ENCODE measurements at places on chromosomes 5 and 9.

DNA sequence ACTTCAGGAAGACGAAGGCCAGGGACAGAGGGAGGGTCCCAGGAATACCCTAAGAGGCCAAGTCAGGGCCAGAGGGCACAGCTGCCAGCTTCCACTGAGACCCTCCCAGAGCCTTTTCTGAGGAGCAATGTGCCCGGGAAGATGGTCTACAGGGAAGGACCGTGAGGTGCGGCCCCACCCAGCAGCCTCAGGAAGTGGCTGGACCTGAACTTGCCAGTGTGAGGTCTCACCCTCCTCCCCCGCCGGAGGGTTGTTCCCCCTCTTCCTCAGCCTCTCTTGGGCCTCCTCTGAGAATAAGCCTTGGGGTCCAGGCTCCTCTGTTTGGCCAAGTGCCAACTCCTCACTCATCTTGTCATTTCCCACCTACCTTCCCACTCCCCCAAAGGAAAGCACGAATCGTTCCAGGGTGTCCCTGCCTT, 13.4 kb upstream of the SLC25A51 start:
- no peak for DNase-seq

DNA sequence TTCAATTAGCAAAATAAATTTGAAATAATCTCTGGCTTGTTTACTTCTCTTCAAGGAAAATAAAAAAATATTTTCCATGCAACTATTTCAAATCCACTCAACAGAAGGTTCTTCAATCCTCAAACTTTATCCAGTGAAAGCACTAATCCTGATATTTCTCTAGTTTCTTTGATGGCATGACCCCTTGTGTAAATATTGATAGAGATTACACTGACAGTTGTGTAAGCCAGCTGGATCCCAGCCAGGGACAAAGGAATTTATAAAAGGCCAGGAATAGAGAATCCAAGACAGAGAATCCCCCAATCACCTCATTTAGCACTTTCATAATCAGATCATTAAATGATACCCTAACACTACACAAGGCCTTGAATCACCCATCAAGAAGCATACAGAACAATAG, 135.2 kb downstream of the GNA14 start:
- peak; percentile 34 for DNase-seq

- peak; percentile 12 for DNase-seq
These were observed 528.8 kb upstream of the GRAMD2B start for GRCh38 chr5:125894383-125894782.

GRCh38 chr5:106093134-106093533, 1577.6 kb downstream of the EFNA5 start:
- DNase-seq, result no peak

GRCh38 chr5:154176181-154176580, 14.4 kb upstream of the GALNT10 start:
- DNase-seq, result no peak

GRCh38 chr9:37046683-37047082, 12.6 kb upstream of the PAX5 start:
- no peak for DNase-seq

DNA sequence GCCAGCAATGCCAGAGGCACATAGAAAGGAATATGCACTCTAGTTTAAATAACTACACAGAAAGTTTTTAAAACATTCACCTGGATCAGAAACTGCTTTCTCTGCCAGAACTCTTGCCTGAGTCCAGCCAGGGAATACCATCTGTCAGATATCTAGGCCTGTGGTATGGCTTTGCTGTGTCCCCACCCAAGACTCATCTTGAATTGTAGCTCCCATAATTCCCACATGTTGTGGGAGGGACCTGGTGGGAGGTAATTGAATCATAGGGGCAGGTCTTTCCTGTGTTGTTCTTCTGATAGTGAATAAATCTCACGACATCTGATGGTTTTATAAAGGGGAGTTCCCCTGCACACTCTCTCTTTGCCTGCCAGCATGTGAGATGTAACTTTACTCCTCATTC, 41.5 kb upstream of the KCNV2 start:
- DNase-seq, result no peak

GRCh38 chr9:123370108-123370507, 14.1 kb downstream of the CRB2 start:
- DNase-seq, result no peak

- peak; percentile 17 for DNase-seq
These were observed 2025.5 kb upstream of the NUDT12 start for GRCh38 chr5:105587963-105588662.

GRCh38 chr9:81627481-81627880, 61.9 kb downstream of the TLE1 start:
- no peak for DNase-seq

DNA sequence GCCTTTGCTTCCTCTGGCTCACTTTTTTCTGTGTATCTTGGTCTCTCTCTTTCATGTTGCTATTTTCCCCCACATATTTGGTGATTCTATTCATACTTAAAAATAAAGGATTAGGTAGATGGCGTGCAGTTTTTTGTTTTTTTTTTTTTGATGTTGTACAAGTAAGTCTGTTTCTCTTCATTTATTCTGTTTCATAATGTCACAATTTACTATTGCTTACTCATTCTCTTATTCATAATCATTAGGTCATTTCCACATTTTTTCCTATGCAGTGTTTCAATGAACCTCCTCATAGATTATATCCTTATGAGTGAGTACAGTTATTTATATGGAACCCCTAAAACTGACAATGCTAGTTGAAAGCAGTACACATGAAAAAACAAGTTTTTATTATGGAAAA, 136.3 kb downstream of the APBA1 start:
- no peak for DNase-seq

GRCh38 chr9:105311306-105311705, 66.9 kb downstream of the SLC44A1 start:
- no peak for DNase-seq

- DNase-seq, result no peak
These were observed 77.9 kb downstream of the SLCO4C1 start for GRCh38 chr5:102218159-102218558.

DNA sequence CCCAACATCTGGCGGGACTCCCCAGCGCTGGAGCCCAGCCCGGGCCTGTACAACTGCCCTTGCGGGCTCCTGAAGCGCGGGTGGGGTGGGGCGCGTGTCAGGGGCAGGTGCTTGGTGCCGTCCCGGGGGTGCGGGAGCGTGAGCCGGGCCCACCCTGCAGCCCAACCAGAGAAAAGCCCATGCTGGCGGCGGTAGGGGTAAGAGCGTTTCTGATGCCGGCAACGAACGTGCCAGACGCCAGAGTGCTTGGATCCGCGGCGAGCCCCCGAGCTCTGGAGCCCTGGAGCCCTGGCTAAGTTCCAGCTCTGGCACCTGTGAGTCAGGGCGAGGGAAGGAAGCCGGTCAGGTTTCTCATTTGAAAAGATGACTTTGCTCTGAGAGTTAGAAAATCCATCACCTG, 58.0 kb downstream of the ZNF510 start:
- no peak for DNase-seq

GRCh38 chr9:110837401-110838005, 168.9 kb downstream of the MUSK start:
- DNase-seq, result no peak

DNA sequence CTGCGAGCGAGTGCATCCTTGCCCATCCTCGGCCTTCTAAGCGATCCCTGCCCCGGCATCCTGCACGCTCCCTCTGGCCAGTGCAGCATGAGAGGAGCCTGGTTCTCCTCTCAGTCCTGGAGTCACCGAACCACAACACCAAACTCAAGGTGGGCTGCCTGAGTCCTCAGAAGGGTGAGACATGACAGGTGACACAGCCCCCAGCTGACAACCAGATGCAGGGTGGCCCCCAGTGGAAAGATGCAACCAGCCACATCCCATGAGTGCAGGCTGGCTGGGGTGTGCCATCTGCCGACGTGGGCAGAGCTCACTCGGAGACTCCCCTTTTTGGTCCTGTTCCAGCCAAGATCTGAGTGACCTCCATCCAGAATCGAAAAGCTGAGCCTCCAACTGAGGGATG, 58.4 kb downstream of the COL23A1 start:
- no peak for DNase-seq

GRCh38 chr5:1917830-1918487, 35.2 kb upstream of the IRX4 start:
- DNase-seq, result peak; percentile 17

Measured in eye (tissue), 1 donor.